Amygdala (tissue), 56 donors: ENCODE measurements at places on chromosomes 13 and 19.

GRCh38 chr13:42119041-42119440, 70.6 kb downstream of the DGKH start:
- no peak for DNase-seq

- no peak for DNase-seq
Observed at GRCh38 chr13:25731037-25731436, 320.8 kb downstream of the SHISA2 start.

- no peak for DNase-seq
Observed at GRCh38 chr19:55483706-55484592, 1.0 kb upstream of the NAT14 start.

- DNase-seq: no peak
Observed at GRCh38 chr19:10603873-10604459, 16.9 kb upstream of the AP1M2 start.

- no peak for DNase-seq
Observed at GRCh38 chr19:15212711-15213110, 11.9 kb upstream of the NOTCH3 start.

DNA sequence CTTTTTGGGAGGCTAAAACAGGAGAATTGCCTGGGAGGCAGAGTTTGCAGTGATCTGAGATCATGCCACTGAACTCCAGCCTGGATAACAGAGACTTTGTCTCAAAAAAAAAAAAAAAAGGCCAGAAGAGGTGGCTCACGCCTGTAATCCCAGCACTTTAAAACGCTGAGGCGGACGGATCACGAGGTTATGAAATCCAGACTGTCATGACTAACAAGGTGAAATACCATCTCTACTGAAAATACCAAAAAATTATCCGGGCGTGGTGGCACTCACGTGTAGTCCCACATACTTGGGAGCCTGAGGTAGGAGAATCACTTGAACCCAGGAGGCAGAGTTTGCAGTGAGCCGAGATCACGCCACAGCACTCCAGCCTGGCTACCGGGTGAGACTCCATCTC, 39.9 kb downstream of the ZNF611 start:
- no peak for DNase-seq

GRCh38 chr13:113584870-113585671, 518 bp downstream of the TFDP1 start:
- DNase-seq: no peak

DNA sequence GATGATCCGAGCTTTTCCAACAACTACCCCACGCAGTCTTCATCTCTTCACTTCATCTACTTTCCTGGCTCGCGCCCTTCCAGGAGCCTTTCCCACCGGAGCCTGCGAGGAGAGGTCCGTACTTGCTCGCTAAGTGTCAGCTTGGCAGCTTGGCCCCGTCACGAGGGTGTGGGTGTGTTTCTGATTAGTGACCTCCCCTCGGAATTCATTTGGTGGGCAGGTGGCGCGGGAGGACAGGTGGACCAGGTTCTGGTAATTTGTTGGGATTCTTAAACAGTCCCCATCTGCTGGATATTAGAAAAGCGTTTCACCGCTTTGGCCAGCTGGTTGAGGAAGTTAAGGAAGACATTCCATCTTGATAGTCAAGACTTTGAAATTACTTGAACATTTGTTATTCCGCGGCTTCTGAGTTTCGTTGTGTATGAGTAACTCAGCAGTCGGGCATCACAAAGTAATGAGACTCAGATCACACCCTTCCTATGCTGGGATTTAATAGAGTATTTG, 515 bp downstream of the UFM1 start:
- DNase-seq: peak; percentile 6

- DNase-seq: no peak
Observed at GRCh38 chr19:33192010-33192409, 2.1 kb upstream of the LRP3 start.

- peak; percentile 57 for DNase-seq
Observed at GRCh38 chr19:3618144-3618810, 8.3 kb downstream of the CACTIN start.

DNA sequence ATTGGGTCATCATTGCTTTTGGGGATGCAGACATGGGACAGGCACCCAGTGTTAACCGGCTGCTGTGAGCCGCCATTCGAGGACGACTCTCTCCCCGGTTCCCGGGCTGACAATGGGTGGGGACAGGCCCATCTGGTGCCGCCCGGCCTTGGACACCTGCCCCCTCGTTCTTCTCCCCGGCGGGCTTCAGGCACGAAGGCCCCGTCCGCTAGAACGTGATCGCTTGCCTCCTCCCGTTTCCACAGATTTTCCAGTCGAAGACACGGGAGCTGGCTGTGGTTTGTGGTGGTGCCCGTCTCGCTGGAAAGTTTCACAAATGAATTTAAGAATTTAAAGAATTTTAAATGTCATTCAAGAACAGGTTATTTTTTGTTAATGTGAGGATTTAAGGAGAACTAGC, 2.0 kb downstream of the PALM start:
- no peak for DNase-seq

DNA sequence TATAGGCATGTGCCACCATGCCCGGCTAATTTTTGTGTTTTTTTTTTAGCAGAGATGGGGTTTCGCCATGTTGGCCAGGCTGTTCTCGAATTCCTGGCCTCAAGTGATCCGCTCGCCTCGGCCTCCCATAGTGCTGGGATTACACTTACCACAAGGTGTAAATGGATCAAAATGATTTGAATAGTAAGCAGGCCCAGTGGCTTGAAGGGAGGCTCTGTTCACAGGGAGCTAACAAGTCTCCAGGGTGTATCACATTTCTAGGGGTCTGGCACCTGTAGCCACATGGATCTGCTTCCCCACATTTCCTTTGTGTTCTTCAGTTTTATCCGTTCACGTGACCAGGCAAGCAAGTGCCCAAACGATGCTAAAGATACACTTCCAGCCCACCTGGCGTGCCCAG, 13.5 kb upstream of the CNFN start:
- no peak for DNase-seq

DNA sequence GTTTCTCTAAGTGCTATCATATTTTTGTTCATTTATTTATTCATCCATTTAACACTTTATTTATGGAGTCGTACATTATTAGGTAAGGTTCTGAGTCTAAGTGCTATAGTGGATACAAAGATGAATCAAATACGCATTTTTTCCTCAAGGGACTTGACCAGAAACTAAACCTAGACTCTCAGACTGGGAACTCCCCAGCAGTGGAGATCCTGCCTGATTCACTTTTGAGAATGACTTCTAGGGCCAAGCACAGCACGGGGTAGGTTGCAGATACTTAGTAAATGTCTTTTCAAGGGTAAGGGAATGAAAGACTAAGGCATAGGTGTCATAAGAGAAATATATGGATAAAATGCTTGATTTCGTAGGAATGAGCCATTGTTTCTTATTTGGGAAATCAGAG, 7.2 kb downstream of the DNAJC15 start:
- DNase-seq: no peak

- DNase-seq: no peak
Observed at GRCh38 chr13:31943591-31943990, 88.0 kb upstream of the FRY start.

- DNase-seq: no peak
Observed at GRCh38 chr13:32468502-32469142, 40.7 kb upstream of the N4BP2L1 start.

GRCh38 chr19:4506449-4507149, 11.7 kb downstream of the PLIN4 start:
- no peak for DNase-seq

GRCh38 chr13:27497563-27498230, 47.3 kb upstream of the MTIF3 start:
- no peak for DNase-seq

DNA sequence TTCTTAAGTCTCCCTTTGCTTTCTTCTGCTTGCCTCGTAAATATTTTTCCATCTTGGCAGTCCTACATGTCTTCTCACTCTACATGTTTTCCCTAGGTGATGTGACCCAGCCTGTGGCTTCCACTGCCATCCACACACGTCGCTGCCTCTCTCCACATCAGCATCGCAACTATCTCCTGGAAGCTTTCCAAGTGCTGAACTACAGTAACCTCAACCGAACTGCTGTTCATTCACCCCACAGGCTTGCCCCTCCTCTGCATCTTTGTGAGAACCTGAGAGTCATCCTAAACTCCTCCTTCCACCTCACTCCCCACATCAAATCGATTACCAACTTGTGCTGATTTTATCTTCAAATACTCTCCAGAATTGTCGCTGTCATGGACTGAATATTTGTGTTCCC, 41.2 kb upstream of the USPL1 start:
- no peak for DNase-seq

GRCh38 chr13:28329395-28330158, 165.4 kb downstream of the FLT1 start:
- no peak for DNase-seq

DNA sequence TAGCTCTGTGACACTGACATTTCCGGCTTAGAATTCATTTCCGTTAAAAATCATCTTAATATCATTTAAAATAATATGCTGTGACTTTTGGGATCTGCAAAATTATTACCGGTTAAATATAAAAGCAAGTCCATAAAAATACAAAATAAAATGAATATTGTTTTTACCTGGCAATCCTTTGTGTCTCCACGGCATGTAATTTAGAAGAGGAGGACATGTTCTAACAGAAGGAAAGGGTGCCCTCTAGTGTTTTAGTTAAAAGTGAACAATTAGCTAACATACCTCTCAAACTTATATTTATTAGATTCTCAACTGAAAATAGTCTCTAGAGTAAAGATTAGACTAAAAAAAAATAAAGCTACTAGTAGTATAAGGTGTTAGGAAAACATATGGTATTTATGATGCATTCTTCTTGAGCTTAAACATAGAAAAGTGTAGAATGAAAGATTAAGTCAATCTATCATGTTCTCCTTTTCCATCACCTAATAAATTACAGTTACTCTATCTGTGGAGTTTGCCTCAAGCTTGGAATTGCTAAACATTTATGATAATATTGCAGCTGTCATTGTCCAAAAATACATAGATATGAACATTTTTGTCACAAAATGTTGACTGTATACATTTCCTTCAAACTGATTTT, 676.7 kb upstream of the SPRY2 start:
- DNase-seq: no peak

DNA sequence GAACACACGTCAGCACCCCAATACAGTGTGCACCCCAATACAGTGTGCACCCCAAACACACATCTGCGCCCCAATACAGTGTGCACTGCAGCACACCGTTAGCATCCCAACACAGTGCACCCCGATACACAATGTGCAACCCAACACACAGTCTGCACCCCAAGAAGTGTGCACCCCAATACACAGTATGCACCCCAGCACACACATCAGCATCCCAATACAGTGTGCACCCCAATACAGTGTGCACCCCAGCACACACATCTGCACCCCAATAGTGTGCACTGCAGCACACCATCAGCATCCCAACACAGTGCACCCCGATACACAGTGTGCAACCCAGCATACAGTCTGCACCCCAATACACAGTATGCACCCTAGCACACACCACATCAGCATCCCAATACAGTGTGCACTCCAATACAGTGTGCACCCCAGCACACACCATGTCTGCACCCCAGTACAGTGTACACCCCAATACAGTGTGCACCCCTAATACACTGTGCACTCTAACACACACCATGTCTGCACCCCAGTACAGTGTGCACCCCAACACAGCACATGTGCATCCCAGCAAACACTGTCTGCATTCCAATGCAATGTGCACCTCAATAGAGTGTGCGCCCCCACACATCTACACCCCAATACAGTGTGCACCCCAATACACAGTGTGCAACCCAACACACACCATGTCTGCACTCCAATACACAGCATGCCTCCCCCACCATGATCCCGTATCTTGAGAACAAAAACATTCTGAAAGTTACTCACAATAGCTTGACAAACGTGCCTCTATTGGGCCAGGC, 855 bp upstream of the CARS2 start:
- no peak for DNase-seq

- DNase-seq: no peak
Observed at GRCh38 chr13:24742294-24742693, 21.7 kb upstream of the RNF17 start.
